ENCODE measurements at places on chromosomes 5 and 9. TPM values are rescaled to one million over a fixed set of nuclear protein-coding genes. Genes with fewer than 3 reads are reported as not detected.

IL17B gene
- total RNA-seq, result not detected

GRXCR2 gene
- total RNA-seq, result not detected

MYMK gene
- total RNA-seq, result not detected

GDNF gene
- not detected for total RNA-seq

KIF27 gene
- total RNA-seq, result 1.3 TPM

CARTPT gene
- not detected for total RNA-seq

GPX3 gene
- 17.8 TPM for total RNA-seq

IL9 gene
- not detected for total RNA-seq

GRM6 gene
- total RNA-seq, result not detected

IL4 gene
- not detected for total RNA-seq

CNOT6 gene
- 25.1 TPM for total RNA-seq

Data from A549 treated with DMSO at 1 μM for 4 hours (cell line).